ENCODE measurements at places on chromosomes 7 and 10.

- DNase-seq = no peak
Measured at GRCh38 chr7:149722356-149722957, 50.9 kb downstream of the ZNF467 start.

DNA sequence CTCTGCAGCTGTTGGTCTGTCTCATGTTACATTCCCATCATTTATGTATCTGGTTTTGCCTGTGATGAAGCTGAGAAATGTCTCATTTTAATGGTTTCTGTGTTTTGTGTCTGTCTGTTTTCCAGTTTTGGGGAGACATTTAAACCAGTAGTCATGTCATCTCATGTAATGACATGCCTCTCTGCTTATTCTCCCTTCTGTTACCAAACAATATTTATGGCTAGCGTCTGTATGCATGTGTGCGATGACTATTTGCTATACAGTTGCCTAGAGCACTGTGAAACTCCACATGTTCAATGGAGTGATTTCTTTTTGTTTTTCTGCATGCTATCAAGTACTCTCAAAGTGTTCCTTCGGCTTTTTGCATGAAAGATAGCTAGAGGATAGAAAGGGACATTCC, 132.0 kb downstream of the ST7 start:
- DNase-seq = no peak

DNA sequence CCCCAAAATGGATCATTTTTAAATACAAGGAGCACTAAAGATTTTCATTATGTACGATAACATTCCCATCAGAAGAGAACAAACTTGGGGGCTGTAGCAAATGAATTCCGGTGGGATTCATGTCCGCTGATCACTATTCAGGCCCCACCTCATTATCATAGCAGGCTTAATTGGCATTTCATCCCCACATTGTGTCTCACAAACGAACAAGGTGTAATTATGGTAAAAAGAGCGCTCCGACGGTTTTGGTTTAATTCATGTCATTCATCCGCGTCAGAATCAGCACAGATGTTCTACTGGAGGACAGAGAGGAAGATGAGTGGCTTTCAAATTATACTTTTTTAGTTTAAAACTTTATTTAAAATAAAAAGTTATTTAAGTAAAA, 124.7 kb downstream of the MAD1L1 start:
- no peak for DNase-seq

DNA sequence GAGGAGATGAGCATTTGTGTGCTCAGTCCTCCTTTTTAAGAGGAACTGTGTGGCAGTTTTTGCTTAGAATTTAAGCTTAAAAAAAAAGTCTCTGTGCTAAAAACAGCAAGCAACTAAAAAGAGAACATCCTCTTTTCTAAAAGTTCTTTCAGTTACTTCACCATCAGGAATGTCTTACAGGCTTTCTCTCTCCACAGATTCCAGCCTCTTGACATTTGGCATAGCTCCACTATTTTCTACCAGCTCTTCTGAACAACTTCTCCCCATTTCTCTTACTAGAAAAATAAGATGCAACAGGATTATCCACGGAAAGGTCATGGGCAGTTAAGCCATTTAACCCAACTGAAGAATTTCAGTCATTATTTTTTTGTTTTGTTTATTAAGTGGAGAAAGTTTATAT, 13.2 kb downstream of the PCLO start:
- no peak for DNase-seq

GRCh38 chr10:22427890-22428571, 82.7 kb downstream of the SPAG6 start:
- no peak for DNase-seq
